ENCODE measurements at places on chromosomes 7 and 10.

GRCh38 chr10:54478601-54479000 is 322.4 kb downstream of the PCDH15 start:
- DNase-seq: no peak

DNA sequence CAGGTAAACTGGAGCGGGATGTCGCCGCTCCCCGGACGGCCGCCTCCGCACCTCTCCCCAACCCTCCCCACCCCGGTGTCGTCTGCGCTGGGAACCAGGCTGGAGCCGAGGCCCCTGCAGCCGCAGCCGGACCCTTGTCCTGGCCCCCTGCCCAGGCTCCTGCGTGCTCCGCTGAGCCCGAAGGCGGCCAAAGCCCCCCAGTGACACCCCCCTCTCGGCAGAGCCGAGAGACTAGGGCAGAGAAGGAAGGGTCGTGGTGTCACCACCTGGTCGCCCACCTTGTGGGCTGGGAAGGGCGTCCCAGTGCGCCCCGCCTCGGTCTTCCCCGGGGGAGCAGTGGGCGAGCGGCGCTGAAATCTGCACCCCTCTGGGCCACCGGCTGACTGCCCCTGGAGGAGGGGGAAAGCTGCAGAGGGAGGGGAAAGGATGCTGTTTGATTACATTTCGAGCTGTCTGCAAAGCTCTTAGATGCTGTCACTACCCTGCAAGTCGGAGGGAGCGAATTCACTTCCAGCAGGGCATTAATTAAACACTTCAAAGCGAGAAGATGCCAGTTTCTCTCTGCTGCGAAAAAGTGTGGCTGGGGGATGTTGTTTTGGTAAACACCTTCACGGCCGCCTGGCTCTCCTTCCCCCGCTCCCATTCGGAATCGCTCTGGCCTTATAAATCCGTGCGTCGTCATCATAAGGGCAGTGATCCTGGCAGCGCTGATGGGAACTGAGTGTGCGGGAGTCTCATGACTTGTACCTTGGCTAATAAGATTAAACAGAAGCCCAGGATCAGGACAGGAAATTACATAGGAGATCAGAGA is 622 bp downstream of the DYNC1I1 start:
- DNase-seq: no peak

GRCh38 chr10:132136689-132137088 is 50.1 kb upstream of the DPYSL4 start:
- no peak for DNase-seq

GRCh38 chr7:77536017-77536412 is 1.1 kb upstream of the PTPN12 start:
- no peak for DNase-seq

DNA sequence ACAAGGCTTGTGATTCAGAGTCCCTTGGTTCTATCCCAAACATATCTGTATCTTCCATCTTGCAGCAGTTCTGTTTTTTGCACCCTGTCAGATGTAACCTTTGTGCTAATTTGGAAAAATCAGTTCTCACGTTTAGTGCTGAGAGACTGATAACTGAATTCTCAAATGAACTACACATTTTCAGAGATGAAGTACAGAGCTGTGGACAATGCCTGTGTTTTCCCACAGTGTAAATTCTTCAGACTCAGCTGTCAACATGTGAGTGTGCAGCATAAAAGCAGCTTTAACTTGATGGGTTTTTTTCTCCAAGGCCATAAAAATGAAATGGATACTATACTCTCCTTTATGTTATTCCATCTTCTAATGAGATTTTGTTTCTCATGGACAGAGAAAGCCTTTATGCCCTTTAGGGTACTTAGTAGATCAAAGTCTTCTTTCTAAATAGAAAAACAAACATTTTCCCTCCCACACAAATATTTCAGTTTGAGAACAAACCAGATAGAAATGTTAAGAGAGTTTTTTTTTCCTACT is 150.9 kb downstream of the SEMA3A start:
- DNase-seq: no peak

- DNase-seq: no peak
Measured at GRCh38 chr10:101767600-101767945, 8.3 kb downstream of the FGF8 start.
